ENCODE measurements at places on chromosomes 3 and 15.

DNA sequence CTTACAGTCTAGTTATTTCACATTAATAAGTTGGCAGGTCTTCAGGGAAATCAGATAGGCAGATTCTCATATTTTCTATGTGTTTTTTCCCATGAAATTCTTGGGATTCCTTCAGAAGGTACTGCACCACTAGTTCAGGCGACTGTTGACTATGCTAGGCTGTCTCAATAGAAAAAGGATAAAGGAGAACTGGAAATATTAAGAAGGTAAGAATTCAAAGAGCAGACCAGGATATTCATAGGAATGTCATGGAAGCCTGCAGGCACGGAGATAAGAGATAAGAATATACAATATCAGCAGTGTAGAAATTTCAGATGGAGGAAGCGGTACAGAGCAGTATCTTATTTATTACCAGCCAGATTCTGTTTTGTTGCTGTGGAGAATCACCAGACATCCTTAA lies 432.1 kb upstream of the MDFIC2 start:
- DNase-seq: peak; percentile 13

GRCh38 chr15:74777769-74778598 lies 3.9 kb upstream of the CSK start:
- DNase-seq: no peak

DNA sequence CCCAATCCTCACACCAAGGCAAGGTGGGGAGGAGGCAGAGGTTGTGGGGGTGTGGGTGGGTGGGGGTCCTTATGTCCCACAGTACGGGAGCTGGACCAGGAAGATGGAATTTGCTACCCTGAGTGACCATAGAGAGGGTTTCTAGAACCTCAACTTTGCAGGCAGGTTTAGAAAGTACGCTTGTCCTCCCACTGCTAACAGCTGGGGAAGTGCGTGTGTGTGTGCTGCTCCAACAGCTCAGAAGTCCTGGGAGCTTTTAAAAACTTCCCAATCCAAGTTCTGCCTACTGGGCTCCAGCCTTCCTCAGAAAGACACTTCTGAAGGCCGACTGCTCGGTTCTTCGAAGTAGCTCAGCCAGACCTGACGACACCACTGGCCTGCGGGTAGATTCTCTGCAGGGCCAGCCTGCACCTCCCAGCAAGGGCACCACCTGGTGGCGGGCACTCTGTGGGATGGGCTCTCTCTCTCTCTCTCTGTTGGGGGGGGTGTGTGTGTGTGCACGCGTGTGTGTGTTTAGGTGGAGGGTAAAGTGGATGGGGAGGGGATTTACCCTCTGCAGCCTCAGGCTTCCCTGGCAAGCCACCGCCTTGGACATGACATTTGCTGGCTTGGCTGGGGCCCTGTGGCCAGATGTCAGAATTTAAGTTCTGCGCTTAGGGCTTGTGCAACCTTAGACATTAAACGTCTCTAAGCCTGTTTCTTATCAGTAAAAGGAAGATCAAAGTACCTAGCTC lies 15.6 kb downstream of the TMEM158 start:
- DNase-seq: peak; percentile 75

GRCh38 chr15:78695854-78696253 lies 54.8 kb upstream of the CHRNB4 start:
- no peak for DNase-seq

DNA sequence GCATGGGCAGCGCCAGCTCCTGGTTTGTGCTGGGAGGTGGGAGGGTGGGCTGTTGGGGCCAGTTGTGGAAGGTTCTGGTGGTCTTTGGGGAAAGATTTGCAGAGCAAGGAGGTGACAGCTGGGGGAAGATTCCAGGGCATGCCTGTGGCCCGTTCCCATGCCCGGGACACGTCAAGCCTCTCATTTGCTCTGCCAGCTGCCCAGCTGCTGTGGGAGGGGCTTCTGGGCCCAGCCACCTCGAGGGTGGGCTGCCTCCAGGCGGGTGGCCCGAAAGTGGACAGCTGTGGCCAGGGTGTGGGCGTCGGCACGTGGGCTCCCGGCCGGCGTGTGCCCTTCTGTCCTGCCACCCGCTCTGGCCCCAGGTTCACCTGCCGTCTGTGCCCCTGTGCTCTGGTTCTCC lies 17.2 kb downstream of the PLXNA1 start:
- DNase-seq: no peak

GRCh38 chr15:61036136-61036535 lies 193.0 kb downstream of the RORA start:
- DNase-seq: no peak

DNA sequence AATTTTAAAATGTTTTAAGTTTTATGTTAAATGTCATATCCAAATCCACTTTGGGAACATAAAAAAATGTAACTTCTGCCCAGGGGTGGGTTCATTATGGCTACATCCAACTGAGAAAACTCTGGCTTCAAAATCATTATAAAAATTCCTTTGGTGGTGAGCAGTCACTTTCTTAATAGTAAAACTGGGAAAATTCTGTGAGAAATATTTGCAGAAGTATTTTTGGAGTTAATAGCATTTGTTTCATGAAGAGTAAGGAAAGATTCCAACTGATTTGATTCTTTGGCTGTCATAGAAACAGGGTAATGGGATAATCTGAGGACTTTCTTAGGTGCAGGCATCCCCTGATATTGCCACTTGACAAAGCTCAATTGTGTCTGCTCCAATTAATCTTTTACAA lies 38.8 kb downstream of the CPA3 start:
- DNase-seq: peak; percentile 16

DNA sequence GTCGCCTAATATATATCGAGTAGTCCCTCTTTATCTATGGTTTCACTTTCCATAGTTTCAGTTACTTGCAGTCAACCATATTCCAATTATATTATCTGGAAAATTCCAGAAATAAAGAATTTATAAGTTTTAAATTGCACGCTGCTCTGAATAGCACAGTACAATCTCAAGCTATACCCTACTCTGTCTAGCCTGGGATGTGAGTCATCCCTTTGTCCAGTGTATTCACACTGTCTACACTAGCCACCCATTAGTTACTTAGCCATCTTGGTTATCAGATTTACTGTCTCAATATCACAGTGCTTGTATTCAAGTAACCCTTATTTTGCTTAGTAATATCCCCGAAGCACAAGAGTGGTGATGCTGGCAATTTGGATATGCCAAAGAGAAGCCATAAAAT lies 72.1 kb upstream of the EOMES start:
- DNase-seq: no peak

- DNase-seq: no peak
These were observed 105.4 kb upstream of the ANKRD28 start for GRCh38 chr3:15903164-15903563.

- DNase-seq: no peak
These were observed 2.3 kb upstream of the SYNM start for GRCh38 chr15:99102332-99103235.

DNA sequence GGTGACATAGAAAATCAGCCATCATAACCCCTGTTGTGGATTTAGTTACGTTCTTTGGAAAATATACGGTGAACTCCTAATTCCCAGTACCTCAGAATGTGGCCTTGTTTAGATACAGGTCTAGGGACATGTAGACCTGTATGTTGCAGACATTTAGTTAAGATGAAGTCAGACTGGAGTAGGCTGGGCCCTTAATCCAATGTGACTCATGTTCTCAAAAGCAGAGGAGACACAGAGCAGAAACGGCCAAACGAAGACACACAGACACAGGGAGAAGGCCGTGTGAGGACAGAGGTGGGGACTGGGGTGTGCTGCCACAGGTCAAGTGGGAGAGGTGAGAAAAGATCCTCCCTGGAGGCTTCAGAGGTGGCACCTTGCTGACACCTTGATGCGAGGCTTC lies 119.0 kb upstream of the PROK2 start:
- no peak for DNase-seq

GRCh38 chr15:74330861-74331408 lies 36.5 kb downstream of the CYP11A1 start:
- no peak for DNase-seq

DNA sequence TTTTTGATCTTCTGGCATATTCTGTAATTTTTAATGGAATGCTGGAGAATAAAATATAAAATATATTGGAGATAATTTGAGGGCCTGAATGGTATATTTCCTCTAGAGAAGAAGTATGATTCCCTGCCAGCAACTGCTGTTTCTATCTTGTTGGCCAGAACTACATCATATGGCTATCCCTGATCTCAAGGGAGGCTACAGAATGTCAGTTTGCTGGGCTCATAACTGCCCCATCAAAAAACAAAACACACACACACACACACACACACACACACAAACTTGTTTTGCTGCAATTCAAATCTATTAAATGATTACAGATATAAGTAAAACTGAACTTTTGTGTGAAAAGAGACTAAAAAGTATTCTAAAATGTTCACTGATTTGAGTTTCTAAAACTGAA lies 51.0 kb downstream of the RASA2 start:
- DNase-seq: no peak

DNA sequence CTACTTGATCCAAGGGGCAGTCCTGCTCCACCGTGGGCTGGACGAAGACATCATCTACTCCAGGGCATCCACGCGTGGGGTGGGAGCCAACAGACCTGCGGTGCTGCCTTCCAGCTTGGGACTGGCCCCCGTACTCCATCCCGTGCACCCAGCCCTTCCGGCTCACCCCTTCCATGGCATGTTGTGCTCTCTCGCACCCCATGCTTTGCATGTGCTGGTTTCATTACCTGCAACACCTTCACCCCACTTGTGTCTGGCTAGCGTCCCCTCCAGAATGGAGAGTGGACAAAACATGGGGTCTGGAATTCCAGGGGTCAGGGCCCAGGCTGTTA lies 30.2 kb downstream of the SEMA7A start:
- no peak for DNase-seq

DNA sequence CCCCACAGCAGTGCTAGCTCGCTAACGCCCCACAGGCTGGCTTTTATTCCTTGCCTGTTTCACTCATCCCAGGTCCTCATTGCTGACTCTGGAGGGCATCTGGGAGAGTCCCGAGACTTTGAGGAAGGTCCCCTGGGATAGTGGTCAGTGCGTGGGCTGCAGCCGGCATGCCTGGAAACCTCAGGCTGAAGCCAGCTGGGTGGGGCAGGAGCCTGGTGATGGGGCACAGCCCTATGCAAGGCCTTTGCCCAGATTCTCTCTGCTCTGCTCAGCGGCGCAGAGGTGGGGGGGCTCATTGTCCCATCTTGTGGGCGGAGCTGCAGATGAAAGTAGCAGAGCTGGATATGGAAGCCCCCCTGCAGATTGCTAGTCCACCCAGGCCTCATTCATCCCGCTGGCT lies 55.7 kb upstream of the SMAD6 start:
- DNase-seq: peak; percentile 22

DNA sequence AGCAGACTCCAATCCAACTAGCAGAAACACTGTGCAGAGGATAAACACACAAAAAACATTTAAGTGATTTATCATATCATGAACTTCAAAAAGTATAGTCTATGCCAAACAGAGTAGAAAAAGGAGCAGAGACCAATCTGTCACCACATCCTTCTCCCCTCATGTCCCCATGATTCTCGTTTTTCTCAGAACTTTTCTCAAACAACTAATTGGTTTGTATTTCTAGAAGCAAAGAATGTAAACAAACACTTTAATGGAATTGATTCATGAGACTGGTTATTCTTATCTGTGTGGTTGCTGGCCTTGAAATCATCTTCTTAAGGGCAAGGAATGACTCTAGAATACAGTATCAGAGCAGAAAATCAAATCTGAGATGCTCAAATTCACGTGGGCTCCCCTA lies 294.2 kb upstream of the THBS1 start:
- no peak for DNase-seq

DNA sequence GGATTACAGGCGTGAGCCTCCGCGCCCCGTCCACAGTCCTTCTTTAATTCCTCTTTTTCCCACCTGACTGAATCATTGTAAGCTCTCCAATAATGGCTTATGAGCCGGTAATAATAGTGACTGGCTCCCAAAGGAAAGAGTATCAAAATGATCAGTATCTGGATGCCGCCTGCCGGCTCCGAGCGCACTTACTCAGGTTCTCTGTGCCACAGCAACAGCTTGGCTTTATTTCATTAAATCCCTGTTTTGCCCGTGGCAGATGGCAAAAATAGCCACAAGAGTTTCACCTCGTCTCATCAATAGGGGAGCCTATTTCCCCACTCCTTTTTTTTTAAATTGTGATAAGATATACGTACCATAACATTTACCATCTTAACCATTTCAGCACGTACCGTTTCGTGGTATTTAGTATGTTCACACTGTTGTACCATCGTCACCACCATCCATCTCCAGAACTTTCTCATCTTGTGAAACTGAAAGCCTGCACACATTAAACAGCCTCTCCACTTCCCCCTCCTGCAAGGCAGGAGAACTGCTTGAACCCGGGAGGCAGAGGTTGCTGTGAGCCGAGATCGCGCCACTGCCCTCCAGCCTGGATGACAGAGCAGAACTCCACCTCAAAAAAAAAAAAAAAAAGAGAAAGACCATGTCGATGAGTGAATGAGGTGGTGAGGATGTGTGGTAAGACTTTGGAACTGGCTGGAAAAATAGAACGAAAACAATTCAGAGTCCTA lies 80.7 kb upstream of the DLG1 start:
- DNase-seq: no peak

Data from fibroblast of skin of abdomen (primary cell).